Tibial nerve (tissue), 4 donors: ENCODE measurements at places on chromosomes 12 and 14.

DNA sequence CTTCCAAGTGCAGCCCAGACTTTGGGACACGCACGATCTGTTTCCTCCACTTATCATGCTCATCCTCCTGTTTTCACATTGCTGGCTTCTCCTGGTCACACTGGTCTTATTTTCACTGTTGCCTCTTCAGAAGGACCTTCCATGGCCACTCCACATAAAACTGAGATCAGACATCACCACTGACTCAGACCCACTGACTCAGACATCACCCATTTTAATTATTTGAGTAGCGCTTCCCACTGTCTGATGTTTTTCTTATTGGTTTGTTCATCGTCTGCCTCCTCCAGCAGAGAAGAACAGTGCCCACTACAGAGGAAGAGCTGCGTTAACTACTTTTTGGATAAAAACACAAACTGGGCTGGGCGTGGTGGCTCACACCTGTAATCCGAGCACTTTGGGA lies 270.5 kb upstream of the PWP1 start:
- DNase-seq, result no peak

DNA sequence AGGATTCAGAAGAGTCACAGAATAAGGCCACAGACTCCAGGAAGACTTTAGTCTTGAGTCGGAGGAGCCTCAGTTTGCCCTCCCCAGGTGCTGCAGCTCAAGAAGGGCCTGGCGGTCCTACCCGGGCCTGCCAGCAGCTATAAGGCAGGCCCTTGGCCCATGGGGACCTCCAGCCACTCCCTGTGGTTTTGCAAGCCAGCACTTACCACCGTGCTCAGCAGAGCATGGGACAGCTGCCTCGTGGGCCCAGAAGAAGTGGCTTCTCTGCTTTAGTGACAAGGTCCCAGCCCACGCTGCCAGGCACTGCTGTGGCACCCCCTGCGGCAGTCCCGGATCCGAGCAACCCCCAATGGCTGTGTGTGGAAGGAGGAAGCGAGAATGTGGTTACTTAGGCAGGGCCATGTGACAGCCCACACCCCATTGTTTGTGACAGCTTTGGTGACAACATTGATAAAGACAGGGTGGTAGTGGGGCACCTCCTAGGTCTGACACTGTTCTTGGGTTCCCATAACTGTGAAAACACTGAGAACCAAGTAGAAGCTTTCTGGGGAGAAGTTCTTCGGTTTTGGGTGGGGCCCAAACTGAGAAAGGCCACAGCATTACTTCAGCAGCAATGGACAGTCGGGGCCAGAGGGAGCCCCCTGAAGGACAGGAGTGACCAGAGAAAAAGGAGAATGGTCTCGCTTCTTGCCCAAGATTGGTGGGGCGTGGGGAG lies at the start of gene SELPLG:
TSS of gene SELPLG (minus strand) at position 361 of the 715 bp plus-strand sequence. CDS start 9,587 bp downstream, outside the sequence.
- DNase-seq, result no peak

DNA sequence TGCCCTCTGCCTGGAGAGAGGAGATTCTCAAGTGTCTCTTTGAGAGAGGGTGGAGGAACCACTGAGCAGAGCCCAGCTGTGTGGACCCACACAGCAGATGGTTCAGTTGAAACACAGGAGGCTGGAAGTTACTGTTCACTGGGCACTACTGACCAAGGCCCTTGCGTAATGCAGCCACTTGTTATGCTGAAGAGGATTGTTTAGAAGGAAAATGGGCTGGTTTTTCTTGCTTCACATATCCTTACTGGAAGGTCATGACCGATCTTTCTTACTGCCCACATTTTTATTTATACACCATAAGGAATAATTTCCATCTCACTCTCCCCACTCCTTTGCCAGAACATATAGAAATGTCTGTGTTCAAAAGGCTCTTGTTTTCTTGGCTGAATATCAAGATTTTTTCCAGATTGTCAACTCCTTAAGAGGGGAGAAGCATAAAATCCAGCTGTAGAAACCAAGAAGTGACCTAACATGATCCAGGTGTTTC lies 375.1 kb upstream of the DDHD1 start:
- no peak for DNase-seq

- DNase-seq, result no peak
These were observed 9.7 kb downstream of the PACS2 start for GRCh38 chr14:105324080-105324778.

GRCh38 chr12:79299447-79300198 lies 391.1 kb downstream of the PAWR start:
- no peak for DNase-seq

DNA sequence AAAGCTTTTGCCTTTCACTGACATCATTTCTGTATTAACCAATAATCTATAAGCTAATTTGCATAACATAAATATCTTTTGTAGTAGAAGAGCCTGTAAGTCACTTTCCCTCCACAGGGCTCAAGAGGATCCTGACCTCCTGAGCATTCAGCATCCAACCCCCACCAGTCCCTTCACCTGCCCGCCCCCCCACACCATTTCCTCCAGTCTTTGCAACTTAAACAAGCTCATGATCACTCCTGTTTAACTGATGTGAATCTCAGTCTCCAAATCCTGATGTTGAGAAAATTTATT lies 12.0 kb upstream of the CRY1 start:
- DNase-seq, result no peak

- DNase-seq, result no peak
These were observed 561.3 kb downstream of the C12orf50 start for GRCh38 chr12:87467936-87468335.

DNA sequence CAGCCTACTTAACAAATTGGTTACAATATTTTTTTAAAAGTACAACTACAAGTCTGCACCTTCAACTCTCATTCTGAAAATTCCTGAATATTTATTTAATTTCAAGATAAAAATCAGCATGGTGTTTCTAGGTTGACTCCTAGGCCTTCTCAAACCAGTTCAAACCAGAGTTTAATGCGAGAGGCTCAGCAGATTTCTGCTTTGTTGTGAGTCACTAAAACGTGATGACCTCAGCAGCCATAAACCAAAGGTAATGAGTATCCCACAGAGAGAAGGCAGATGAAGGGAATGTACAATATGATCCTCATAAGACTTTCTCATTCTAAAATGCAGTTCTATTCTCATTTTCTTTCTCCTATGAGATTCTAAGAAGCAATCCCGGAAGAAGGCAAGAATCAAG lies 1.5 kb downstream of the PRDM4 start:
- no peak for DNase-seq

- DNase-seq, result no peak
These were observed 114.4 kb downstream of the CACNA1C start for GRCh38 chr12:2167231-2167630.

GRCh38 chr14:104984056-104984894 lies 1.3 kb upstream of the CLBA1 start:
- no peak for DNase-seq
